Suppressor macrophage treated with lipopolysaccharide for 1 hour (primary cell): ENCODE measurements at places on chromosomes 12 and 14.

DNA sequence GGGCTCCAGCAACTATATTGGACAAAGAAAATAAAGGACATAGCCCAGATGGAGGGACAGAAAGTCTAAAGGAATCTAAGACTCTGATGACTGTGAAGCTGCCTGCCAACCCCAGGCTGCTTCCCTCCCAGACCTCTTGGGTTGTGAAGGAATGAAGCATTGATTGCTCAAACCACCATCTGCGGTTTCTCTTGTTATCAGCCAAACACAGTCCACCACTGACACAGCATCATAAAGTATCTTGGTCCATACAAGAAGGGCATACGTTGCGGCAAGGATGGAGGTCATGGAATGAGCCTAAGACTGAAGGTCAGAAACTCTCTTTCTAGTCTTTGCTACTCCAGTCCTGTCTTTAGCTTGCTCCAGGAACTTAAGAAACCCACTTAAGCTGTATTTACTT lies 58.5 kb upstream of the PLXNC1 start:
- DNase-seq, result no peak

DNA sequence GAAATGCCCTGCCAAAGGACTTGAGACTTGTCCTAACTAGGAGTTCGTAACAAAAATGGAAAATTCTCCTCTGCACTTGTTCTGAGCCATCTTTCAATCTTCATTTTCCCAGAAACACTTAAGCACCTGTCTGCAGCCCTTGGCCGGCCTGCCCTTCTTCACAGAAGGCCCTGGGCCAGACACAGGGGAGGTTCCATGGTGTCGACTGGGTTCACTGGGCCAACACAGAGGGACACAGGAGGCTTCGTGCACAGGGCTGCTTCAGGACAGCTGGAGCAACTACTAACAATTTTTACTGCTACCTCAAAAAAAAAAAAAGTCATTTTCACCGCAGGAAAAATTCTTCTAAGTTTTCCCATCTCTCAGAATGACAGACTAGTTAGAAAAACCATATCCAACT lies 19.6 kb downstream of the NID2 start:
- DNase-seq, result no peak

GRCh38 chr12:83005534-83006197 lies 319.0 kb downstream of the TMTC2 start:
- no peak for DNase-seq

DNA sequence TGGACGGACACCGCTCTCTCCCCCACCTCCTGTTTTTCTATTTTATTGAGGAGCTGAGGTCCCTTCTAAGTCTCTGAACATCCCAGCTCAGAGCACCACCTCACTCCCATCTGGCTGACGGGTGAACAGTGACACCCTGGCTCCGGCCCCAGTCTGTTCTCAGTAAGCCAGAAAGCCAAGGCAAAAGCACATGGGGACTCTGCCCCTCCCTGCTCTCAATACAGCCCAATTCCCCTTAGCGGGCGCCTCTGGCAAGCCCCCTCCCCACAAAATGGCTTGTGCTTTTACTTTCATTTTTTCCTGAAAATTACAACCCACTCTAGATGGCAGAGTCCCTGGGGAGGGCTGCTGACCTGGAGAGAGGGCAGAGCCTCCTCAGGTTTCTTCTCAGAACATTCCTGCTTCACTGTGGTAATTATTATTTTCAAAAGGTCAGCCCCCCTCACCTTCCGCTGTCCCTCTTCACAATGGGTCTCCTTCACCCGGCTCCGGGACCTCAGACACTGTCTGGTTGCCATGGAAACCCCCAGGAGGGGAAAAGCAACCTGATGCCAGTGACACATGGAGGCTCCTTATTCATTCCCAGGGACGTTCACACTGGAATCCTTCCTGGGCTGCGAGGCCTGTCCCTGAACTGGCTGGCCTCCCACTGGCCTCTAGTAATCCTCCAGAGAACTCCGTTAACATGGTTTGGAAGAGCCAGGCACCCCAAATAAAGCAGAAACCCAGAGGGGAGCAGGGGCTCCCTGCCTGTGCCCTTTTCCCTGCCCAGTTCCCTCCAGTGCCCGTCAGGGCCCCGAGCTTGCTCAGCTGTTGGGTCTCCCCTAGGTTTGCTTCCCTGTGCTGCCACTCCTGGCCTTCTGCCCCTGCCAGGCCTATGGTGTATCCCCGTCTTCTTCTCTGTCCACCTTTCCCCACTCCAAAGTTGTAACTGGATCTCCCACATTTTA lies 15.9 kb downstream of the COL2A1 start:
- no peak for DNase-seq

GRCh38 chr14:22532345-22533056 lies 56.5 kb downstream of the DAD1 start:
- no peak for DNase-seq

- no peak for DNase-seq
These were observed 178.5 kb downstream of the CALM1 start for GRCh38 chr14:90575336-90575735.

GRCh38 chr12:110577864-110578693 lies 5.0 kb downstream of the PPTC7 start:
- peak; percentile 91 for DNase-seq

- DNase-seq, result no peak
These were observed 33.2 kb downstream of the SRGAP1 start for GRCh38 chr12:63877693-63878092.

DNA sequence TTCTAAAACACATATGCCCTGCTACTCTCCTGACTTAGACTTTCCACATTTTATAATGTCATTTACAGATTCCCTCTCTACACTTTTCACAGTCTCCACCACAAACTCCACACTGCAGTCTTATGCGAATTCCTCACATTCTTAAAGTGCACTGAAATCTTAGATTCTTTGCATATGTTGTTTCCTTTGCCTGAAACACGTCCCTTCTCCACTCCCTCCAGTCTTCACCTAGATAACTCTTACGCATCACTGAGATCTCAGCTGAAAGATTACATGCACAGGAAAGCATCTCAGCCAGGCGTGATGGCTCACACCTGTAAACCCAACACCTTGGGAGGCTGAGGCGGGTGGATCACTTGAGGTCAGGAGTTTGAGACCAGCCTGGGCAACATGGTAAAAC lies 3.8 kb upstream of the ARHGAP9 start:
- DNase-seq, result no peak

GRCh38 chr12:13097491-13098011 lies 5.9 kb downstream of the GSG1 start:
- peak; percentile 63 for DNase-seq

DNA sequence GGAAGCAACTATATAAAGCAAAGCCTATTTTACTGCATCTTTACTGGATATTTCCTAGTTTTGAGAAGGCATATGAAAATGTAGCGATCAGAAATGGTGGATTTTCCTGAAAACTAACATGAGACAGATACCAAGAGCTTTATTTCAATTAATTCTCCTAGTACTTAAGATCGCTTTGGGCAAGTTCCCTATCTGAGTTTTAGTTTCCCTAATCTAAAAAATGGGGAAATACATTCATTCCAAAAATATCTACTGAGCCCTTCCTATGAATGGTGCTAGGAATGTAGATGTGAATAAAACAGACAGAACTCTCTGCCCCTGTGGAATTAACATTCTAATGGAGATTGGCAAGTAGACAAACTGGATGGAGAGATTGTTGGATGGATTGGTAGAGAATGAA lies 8.4 kb downstream of the CATSPERB start:
- no peak for DNase-seq

DNA sequence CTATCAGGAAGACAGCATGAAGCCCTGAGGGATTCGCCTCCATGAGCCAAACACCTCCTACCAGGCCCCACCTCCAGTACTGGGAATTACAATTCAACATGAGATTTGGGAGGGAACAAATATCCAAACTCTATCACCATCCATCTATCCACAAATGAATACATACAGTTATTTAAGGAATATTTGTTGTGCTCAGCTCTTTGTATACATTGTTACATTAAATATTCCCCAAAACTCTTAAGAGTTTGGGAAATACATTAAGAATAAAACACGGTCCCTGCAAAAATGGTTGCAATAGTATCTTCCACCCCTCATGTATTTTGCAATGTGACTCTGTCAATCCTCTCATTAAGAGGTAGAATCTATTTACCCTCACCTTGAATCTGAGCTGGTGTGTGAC lies 109.8 kb upstream of the PLXNC1 start:
- no peak for DNase-seq

- DNase-seq, result peak; percentile 84
These were observed 19.3 kb upstream of the SERPINA6 start for GRCh38 chr14:94342334-94342934.

DNA sequence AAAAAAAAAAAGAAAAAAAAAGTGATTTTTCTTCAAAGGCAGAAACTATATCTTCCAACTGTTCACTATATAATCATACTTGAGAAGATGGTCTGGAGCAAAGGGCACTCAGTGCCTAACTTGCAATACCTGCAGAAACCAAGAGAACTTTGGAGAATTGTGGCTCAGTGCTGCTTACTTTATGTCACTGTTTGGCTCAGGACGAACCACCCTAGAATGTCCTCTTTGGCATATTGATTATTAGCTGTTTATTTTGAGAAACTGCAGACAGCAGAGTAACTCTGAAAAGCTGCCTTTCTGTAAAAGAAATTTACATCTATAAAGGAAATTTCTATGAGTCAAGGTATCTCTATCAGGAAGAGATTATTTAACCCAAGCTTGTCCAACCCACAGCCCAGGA lies 100.2 kb downstream of the BBS10 start:
- no peak for DNase-seq

GRCh38 chr12:107732365-107732764 lies 28.6 kb downstream of the PRDM4 start:
- DNase-seq, result no peak

GRCh38 chr14:99261912-99262787 lies 9.8 kb downstream of the BCL11B start:
- no peak for DNase-seq

DNA sequence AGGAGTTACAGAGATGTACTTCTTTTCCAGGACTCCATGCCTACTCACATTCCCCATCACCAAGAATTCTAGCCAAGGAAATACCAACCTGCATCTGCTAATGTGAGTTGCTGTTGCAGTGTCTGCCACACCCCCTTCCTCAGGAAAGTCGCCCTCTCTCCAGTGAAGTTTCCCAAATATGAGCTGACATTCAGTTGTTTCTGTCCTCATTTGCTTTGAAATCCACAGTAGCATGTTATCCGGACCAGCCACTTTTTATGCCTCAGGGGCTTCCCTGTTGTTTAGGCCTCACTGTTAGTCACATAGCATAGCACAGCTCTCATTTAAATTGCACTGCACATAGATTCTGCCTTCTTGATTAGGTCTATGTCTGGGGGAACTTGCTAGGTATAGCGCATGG lies 212.4 kb downstream of the EGLN3 start:
- no peak for DNase-seq

GRCh38 chr12:46944088-46944487 lies 118.3 kb upstream of the SLC38A4 start:
- DNase-seq, result no peak

DNA sequence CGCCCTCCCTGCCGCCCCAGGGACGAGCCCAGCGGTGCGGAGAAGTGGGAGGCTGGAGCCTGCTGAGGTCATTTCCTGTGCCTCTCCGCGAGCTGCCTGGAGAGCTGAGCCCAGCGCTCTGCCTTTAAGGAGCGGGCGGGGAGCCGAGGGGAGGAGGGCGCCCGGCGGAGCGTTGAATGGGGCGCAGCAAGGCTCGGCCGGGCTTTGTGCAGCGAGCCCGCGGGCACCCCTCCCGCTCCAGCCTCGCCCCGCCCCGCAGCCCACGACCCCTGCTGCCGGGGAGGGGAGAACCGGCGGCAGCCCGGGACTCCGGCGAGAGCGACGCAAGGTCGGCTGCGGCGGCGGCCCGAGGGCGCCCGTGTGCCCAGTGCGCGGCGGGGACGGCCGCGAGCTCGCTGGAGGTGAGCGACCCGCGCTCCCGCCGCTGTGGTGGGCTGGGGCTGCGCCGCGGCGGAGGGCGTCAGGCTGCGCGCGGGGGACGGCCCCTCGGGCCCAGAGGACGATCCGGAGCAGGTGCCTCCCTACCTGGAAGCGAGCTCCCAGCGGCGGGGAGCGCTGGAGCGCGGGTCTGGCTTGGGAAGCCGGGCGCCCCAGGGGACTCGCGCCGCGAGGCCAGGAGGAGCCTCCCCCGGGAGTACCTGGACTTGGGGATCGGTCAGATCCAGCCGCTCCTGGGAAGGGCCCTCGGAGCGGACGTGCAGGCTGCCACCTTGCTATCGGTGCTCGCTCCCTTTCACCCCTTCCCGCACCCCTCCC lies at the start of gene PLEKHH1:
PLEKHH1 (plus strand) TSS at position 293 of the 756 bp plus-strand sequence. CDS start 8,578 bp downstream, outside the sequence.
- peak; percentile 88 for DNase-seq

DNA sequence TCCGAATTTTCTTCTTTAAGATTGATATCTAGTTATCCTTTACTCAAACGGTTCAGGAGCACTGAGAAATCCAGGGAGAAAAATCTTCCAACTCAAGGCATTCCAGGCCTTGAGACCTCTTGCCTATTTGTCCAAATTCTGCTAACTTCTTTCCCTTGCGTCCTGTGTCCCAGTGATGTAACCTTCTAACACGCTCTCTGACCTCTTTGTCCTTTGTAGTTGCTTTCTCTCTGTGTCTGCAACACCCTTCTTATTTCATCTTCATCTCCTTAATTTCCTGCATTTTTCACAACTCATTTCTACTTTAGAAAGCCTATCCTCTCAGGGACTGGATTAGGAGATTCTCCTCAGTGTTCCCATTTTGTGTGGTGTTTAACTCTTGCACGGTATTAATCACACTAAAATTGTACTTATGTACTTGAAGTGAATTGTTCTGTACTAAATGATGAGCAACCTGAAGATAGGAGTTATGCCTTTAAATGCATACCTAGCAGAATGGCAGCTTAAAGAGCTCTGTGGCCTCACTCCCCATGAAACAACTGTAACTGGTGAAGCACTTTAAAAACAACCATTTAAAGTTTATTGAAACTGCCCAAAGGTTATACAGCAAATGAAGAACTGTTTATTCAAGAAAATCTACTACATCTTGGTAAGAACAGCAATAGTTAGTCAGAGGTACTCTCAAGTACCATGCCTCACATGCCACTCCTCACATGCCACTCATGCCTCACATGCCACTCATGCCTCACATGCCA lies 7.4 kb upstream of the SNAPC1 start:
- no peak for DNase-seq
